Activated naive CD8-positive, alpha-beta T cell treated with anti-CD3 and anti-CD28 coated beads for 36 hours (primary cell): ENCODE measurements at places on chromosomes 5 and 9. TPM values are rescaled to one million over a fixed set of nuclear protein-coding genes. Genes with fewer than 3 reads are reported as not detected.

GRCh38 chr9:14935106-14935751 is 25.0 kb upstream of the FREM1 start:
- no peak overlapping the region for H3K4me3 ChIP-seq
- H3K4me1 ChIP-seq, result no peaks in the 10 kb centered on the region
- peaks cover 3% of the 10 kb centered on the region for H3K27me3 ChIP-seq
- no peak overlapping the region for H3K27ac ChIP-seq
- no peak for DNase-seq
- no peaks in the 10 kb centered on the region for H3K36me3 ChIP-seq

Gene ZFR
- total RNA-seq, result 66.1 TPM

DNA sequence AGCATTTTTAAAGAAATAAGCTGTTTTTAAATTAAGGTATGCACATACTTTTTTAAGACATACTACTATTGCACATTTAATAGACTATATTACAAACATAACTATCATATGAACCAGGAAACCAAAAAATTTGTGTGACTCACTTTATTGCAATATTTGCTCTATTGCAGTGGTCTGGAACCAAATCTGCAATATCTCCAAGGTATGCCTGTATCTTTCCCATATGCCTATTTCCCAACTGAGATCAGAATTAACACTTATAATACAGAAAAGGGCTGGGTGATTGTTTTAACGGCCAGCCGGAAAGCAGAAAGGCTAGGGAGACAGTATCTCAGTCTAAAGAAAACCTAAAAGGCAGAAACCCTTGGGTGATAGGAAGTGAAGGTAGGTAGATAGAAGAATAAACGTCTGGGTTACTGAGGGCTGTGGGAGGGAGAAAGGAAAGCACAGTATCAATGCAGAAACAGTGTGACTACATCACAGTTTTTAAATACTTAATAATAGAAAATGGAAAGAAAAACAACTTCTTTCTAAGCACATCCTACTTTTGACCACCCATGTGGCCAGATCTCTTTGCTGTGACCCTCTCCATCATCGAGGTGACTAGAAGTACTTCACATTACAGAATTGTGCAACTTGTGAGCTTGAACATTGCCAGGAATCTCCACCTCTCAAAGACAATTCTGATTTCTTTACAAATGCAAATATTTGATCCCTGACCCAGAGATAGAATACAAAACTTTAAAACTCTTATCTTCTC is 126.4 kb downstream of the LPAR1 start:
- no peaks in the 10 kb centered on the region for H3K4me1 ChIP-seq
- H3K27ac ChIP-seq, result no peak overlapping the region
- DNase-seq, result no peak
- H3K36me3 ChIP-seq, result no peaks in the 10 kb centered on the region

GRCh38 chr9:89863141-89863540 is 258.3 kb downstream of the GADD45G start:
- H3K27me3 ChIP-seq, result no peaks in the 10 kb centered on the region
- H3K36me3 ChIP-seq, result no peaks in the 10 kb centered on the region
- peaks cover 2% of the 10 kb centered on the region for H3K4me1 ChIP-seq

DNA sequence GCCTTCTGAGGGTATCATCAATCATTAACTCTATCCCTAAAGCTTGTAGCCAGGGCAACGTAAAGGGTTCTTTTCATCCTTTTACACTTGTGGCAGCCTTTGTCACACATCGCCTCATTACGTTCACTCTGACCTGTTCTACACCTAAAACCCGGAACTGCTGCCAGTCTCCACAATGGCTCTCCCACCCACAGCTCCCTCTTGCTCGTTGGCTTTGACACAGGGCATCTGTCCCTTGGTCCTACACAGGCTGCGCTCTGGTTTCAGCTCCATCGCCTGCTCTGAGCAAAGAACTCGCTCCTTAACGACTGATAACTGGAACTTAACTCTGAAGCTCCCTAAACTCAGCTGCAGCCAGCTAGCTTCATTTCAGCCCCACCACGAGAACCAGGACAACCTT is 112.8 kb upstream of the CTNND2 start:
- H3K4me1 ChIP-seq, result no peaks in the 10 kb centered on the region
- H3K27ac ChIP-seq, result no peak overlapping the region
- H3K27me3 ChIP-seq, result no peaks in the 10 kb centered on the region
- H3K36me3 ChIP-seq, result no peaks in the 10 kb centered on the region
- no peak overlapping the region for H3K4me3 ChIP-seq
- DNase-seq, result no peak

DNA sequence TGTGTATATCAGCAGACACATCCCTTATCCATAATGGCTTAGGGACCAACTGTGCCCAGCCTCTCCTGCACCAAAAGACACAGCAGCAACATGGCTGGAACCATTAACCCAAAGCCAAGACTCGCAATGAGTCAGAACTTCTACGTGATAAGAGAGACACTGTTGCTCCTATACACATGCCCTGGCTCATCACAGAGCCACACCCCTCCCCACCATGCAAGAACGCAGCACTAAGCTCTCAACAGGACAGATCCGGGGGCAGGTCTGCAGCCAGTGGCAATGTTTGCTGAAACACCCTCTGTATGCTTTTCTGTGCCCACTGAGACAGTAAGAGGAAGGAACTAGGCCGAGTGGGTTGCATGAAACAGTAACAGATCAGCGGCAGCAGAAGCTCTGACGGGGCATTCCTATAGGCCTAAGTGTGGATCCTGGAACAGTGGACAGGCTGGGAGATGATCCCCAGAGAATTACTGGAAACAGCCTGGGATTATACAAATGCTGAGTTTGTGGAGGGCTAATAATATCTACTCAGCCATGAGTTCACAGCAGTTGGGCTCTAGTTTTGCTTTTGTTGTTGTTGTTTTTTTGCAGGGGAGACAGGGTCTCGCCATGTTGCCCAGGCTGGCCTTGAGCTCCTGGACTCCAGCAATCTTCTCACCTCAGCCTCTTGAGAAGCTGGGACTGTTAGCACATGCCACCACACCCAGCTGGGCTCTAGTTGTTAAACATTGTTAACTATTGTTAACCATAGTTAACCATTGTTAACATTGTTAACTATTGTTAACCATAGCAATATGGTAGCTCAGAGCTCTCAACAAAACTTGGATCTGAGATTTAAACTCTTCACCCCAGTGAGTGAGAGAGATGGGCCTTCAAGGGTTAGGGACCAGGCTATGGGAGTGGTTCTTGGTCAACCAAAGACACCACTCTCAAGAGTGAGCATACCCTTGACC is 41.0 kb downstream of the B4GALT1 start:
- H3K4me3 ChIP-seq, result no peak overlapping the region
- no peak for DNase-seq
- no peaks in the 10 kb centered on the region for H3K27me3 ChIP-seq
- H3K36me3 ChIP-seq, result peaks cover 33% of the 10 kb centered on the region
- H3K27ac ChIP-seq, result no peak overlapping the region
- peaks cover 20% of the 10 kb centered on the region for H3K4me1 ChIP-seq

Gene PDCD1LG2
- 0.08 TPM for total RNA-seq

Gene DUSP1
- 8.7 TPM for total RNA-seq

Gene MLANA
- not detected for total RNA-seq

GRCh38 chr5:76351176-76351575 is 51.9 kb upstream of the IQGAP2 start:
- no peaks in the 10 kb centered on the region for H3K4me1 ChIP-seq
- no peak overlapping the region for H3K4me3 ChIP-seq
- no peak overlapping the region for H3K27ac ChIP-seq
- H3K36me3 ChIP-seq, result no peaks in the 10 kb centered on the region
